Activated CD4-positive, alpha-beta T cell treated with anti-CD3 and anti-CD28 coated beads for 1 hour (primary cell): ENCODE measurements at places on chromosomes 1 and 21.

DNA sequence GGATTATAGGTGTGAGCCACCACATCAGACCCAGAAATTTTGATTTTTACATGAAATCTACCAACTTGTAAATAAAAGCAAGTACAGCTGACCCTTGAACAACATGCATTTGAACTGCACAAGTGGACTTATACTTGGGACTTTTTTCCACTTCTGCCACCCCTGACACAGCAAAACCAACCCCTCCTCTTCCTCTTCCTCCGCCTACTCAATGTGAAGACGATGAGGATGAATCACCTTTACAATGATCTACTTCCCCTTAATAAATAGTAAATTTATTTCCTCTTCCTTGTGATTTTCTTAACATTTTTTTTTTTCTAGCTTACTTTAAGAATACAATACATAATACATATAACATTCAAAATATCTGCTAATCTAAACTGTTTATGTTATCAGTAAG lies 17.5 kb upstream of the YRDC start:
- no peak for DNase-seq

DNA sequence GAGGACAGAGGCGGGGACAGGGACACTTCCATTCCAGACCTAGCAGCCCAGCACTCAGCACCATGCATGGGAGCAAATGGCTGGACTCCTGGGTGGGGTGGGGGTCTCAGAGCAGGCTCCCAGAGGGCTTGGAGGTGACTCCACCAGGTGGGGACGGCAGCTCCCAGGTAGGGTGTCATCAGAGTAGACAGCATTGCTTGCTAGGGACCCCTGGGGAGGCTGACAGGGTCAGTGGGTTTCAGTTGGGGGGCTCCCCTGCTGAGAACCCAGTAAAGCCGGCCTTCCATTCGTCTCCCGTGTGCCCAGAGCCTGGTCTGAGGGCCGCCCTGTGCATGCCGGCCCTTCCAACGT lies 4.8 kb upstream of the GJC2 start:
- no peak for DNase-seq

DNA sequence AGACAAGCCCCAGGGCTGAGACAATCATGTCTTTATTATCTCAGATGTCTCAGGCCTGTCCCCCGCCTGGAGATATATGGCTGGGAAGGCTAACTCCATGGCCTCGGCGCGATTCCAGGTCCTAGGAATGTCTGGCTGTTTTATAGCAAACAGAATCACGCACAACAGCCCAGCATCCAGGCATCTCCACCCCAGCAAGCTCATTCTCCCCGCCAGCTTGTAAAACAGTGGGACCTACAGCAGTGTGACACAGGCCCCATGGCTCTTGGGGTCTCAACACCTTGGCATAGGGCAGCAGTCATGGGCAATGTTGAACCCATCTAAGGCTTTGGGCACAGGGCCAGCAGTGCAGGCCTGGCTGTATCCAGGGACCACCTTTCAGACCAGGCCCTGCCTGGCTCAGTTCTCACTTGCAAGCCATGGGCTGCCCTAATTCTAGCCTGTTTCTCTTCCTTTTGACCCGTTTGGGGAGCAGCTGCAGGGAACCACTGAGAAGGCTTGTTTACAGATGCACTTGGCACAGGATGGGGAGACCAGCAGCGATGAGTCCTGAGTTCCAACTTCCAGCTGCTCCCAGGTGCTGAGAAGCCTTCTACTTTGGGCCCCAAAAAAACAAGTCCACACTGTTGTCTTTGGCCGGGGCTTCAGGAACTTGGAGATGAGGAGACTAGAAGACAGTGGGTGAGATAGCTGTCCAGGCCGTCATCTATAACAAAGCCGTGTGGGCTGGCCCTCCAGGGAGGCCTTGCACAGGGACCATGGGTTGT lies 34.4 kb downstream of the WNT4 start:
- no peak for DNase-seq

GRCh38 chr1:173193639-173194038 lies 13.5 kb downstream of the TNFSF4 start:
- DNase-seq = no peak

GRCh38 chr1:32989160-32990050 lies 24.8 kb upstream of the RNF19B start:
- no peak for DNase-seq

DNA sequence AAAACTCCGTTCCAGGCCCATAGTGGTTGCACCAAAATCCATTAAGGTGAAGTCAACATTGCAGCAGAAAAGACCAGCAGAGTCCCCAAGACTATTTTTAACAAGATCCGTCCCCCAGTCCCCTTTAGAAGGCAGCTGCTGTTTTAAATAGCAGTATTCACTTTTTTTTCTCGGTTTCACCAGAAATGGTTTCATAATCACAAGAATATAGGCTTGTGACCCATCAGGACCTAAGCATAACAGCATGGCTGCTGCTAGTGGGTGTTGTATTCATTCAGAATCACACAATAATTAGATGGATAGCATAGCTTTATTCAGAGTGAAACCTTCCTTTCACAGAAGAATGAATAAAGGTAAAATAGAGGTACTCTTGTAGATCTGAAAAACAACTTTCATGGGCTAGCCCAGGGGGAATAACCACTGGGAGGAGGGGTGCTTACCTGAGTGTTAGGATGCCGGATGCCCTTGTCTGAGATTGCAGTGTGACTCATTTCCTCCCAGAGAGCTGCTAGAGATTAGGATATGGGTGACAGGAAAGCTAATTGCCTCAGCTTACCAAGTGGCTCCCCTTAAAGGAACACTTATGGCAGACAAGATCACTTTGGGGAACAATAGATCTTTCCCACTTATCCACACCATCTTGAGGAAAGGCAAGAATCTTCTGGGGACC lies 35.0 kb downstream of the ACKR1 start:
- no peak for DNase-seq

- DNase-seq = no peak
Measured at GRCh38 chr1:182332261-182333060, 59.1 kb downstream of the GLUL start.

GRCh38 chr1:26938004-26938658 lies 16.6 kb downstream of the NUDC start:
- DNase-seq = no peak

GRCh38 chr1:60942291-60942690 lies 140.1 kb upstream of the NFIA start:
- no peak for DNase-seq

- no peak for DNase-seq
Measured at GRCh38 chr1:34268311-34268954, 91.7 kb downstream of the C1orf94 start.

DNA sequence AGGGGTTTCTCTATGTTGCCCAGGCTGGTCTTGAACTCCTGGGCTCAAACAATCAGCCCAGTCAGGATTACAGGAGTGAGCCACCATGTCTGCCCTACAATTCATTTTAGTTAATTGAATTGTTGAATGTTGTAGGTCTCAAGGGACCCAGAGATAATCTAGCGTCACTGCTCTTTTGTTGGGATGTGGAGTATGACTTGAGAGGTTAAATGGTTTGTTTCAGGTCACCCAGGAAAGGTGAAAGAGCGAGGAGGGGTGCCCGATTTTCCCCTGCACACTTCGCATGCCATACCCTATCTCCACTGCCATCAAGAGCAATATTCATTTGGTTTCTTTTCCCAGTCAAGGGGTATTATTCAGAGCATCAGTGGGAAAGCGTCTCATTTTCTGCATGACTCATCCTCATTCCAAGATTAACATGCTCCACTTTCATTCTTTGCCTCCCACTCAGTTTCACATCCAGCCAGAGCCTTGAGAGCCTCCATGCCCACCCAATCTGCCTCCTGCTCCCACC lies 13.1 kb upstream of the SLC30A1 start:
- no peak for DNase-seq

DNA sequence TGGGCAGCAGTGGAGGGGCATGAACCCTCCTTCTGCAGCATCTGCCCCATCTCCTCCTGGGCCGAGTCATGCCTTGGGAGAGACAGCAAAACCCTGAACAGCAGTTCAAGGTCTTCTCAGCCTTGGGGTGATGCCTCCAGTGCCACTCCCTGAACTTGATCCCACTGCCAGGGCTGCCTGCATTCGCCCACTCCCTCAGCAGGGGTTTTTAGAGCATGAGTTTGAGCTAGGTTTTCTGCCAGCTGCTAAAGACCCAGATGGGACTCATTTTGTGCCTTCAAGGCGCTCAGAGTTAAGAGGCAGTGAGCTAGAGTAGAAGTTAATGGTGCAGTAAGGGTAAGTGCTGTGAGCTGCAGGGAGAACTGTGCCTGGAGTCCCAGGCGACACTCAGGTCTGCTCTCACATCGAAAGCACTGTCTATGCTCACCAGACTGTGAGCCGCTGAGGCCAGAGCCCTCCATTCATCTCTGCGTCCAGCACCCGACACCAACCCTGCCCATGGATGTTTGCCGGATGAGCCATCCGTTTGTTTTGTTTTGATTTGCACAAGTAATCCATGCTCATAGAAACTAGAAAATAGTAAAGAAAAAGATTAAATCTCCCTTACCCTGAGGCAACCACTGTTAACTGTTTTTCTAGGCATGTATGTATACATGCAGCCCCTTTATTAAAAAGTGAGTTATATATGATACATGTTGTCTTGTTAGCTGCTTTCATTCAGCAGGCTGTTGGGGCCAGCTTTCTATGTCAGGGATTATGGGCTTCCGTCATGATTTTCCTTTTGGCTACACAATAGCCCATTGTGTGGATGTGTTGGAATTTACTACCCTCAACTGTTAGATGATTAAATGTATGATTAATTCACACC lies 67.8 kb downstream of the VPS26C start:
- DNase-seq = no peak

GRCh38 chr1:7011826-7012225 lies 226.6 kb downstream of the CAMTA1 start:
- no peak for DNase-seq

DNA sequence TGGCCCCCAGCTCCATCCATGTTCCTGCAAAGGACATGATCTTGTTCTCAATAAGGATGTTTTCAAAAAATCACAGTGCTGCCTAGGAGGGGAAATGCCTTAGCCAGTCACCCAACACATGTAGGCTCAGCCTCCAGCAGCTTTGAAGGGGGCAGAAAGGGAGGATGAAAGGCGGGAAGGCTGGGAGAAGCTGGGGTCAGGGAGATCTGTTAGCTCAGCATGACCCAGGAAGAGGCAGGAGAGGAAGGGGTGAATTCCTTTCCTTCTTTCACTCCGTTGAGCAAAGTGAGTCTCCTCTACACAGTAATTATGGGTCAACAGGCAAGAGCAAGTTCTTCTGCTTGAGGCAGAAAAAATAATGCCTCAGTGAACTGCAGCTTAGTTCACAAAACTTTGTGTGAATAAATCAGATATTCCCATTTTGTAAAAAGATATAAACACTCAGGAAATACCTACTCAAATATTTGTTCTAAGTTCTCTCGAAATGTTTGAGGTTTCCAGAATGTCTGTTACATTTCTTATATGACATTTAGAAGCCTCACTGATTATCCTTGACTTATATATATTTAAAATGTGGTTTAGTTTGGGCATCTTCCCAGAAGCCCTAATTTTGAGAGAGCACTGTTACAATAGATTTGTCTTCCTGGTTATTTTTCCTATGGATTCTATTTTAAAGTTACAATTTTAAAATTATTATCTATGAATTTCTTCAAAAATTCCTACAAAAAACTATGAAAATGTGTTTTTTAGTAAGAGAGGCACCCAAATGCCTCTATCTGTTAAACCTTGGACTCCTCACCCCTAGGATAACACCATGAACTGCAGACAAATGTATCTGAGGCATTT lies 116.8 kb downstream of the KCNJ6 start:
- no peak for DNase-seq

DNA sequence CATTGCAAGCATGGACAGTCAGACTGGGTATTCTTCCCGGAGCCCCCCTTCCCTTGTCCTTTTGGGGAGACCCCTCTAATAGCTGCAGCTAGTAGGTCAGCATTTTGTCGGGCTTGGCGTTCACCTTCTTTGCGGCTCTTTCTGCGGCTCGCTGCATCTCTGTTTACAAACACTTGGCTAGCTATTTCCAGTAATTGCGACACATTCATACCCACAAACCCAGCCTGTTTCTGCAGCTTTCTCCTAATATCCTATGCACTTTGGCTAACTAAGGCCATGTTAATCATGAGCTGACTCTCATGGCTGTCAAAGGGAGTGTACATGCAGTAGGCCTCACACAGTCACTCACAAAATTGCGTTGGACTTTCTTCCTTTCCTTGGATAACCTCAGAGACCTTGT lies 716.4 kb downstream of the AMY1C start:
- DNase-seq = no peak

DNA sequence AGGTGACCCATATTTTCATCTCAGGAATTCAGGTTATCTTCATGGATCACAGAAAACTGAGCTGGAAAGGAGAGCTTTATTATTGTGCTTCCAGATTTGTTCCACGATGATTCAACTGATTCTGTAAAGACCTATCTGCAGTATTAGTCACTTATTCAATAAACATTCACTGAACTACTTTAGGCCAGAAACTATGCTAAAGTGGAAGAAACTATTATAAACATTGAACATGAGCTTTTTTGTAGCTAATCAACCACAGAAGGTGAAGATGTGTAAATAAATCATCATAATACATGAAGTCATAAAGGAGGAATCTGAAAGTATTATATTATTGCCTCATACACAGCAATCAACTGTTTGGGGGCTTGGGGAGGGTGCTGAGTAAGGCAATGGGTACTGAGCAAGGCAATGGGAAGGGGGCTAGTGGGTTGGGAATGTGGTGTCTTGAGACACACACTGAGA lies 30.6 kb upstream of the EXO1 start:
- DNase-seq = no peak

DNA sequence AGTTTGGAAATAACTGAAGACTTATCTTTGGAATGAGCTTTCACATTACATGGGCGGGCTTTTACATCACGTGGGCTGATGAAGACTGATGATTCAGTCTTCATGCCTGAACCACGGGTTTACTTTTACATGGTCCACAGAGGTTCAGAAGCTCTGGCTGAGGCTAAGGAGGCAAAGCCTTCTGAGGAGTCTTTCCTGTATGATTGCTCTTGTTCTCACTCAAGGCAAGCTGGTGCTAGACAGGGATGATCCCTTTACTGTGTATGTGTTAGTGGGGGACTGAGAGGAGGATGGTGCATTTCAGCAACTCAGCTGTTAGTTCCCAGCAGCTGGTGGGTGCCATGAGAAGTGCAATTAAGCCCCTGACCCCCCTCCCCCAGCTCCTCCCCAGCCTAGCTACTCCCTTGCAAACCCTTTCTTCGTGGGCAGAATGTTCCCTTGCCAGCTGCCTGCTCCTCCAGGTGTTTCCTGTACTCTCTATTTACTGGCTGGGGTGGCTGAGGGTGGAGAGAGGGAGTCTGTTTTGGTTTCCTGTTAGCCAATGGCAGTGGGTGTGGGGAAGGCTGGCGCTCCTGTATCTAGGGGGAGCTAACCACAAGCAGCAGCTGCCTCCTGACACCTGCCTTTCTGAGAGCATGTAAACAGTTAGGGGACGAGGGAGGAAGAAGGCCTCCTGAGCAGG lies 15.4 kb downstream of the BTG2 start:
- peak; percentile 49 for DNase-seq
